M059J (cell line): ENCODE measurements at places on chromosomes 7 and 10. TPM values are rescaled to one million over a fixed set of nuclear protein-coding genes. Genes with fewer than 3 reads are reported as not detected.

The GDF2 gene
- not detected in 2 replicates for total RNA-seq

The TEX36 gene
- total RNA-seq: 0.10 TPM in 1 of 2 replicates, not detected in the other

The NCF1 gene
- total RNA-seq: not detected in 2 replicates

The KMT2E gene
- total RNA-seq: 41.5 and 43.6 TPM in 2 replicates

The FRMD4A gene
- total RNA-seq: 4.0 and 10.8 TPM in 2 replicates

The ACTL6B gene
- total RNA-seq: not detected in 2 replicates

- DNase-seq: no peak
Observed at GRCh38 chr10:129108378-129108777, 358.7 kb upstream of the MGMT start.

DNA sequence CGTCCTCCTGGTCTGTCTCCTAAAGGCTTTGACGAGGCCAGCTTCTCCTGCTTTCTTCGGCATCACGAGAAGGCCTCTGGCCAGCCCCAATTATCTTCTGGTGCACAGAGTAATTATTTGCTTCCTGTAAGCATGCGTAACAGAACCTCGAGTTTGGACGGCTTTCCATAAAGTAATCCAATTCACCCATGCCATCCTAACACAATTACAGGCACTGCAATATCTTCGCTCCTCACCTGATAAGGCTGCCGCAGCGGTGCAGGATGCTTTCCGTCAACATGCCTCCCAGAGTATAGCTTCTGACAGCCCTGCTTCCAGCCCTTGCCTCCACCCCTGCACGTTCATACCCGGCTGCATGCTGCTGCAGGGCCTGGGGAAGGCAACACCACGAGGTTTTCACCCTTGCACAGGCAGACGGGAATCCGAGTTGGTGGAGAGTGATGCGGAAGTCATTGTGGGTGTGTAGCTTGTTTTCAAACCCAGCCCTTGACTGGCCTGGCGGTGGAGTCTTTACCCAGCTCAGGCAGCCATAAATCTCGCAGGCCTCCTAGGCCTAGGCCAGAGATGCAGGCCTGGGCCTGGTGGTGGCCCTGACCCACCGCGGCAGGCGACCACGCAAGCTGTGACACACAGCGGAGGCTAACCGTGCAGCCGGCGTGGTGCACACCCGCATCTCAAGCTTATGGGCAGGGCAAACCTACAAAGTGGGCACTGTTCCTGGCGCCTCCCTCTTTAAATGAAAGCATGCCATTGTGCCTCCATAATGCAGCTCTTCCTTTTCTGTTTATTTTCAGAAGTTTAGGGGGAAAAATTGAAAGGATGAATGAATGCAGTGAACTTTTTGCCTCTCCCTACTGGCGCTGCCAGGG lies 12.7 kb downstream of the EBF3 start:
- no peak for DNase-seq

GRCh38 chr7:40531956-40532355 lies 397.2 kb downstream of the SUGCT start:
- DNase-seq: no peak

- DNase-seq: no peak
Observed at GRCh38 chr7:40937879-40938278, 765.0 kb downstream of the INHBA start.

DNA sequence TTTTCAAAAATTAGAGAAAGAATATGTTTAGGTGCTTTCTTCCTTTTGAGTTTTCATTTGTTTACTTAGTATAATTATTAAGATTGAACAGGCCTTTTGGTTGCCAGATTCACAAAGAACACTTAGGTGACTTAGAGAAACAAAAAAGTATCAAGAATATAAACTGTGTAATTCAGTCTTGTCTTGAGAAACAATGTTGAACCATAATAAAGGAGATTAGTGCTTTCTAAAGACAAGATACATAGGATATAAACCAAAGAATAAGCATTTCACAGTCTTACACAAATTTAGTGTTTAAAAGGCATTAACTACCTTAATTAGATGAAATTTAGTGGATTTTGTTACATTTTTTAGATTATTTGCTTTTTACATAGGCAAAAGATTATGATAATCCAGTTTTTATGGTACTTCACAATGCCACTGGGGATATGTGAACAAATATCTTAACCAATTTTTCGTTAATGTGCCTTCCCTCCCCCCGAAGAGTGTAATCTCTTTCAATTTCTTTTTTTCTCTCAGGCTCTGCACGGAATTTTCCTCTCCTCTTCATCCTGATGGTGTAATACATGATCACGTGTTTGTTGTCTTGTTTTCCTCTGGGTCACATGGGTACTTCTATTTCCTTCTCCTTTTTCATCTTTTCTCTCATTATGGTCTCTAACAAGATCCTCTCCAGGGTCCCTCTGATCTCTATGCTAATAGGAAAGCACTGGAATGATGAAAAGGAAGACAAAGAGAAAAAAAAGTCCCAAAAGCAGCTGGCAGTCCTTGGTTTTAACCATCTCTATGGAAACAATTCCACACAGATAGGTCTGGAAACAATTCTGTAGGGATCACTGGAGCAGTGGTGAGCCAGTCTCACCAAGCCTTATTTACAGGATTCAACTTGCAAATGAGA lies 3.7 kb upstream of the HNRNPH3 start:
- DNase-seq: peak; percentile 86

DNA sequence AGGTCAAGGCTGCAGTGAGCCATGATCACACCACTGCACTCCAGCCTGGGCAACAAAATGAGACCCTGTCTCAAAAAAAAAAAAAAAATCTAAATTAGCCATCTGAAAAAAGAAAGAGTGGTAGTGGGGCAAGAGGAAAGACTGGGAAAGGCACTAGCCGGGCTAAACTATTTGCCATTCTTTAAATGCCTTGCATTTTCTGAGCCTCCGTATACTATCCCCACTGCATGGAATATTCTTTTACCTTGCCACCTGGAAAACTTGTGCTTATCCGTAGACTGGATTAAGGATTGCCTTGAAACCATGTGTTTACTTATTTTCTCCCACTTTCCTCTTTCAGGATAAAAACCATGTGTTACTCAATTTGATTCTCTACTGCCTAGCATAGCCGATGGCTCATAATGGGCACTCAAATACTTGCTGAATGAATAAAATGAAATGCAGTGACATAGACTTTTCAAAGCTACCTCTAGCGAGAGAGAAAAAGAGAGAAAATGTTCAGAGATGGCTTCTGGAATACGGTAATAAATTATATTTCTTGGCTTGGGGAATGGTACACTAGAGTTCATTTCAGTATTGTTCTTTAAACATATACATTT lies 30.6 kb downstream of the HYCC1 start:
- DNase-seq: no peak

DNA sequence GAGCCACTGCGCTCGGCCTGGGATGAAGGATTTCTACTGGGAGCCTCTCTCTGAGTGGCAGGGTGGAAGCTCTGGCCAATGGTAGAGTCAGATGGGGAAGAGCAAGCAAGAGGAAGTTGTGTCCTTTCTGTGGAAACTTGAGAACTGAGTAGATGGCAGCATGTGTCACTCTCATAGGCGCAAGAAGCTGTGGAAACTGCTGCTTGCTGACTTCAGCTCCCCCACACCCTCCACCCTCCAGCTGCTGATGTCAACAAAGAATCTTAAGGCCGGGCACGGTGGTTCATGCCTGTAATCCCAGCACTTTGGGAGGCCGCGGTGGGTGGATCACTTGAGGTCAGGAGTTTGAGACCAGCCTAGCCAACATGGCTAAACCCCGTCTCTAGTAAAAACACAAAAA lies 39.8 kb upstream of the SRGN start:
- DNase-seq: peak; percentile 46

- no peak for DNase-seq
Observed at GRCh38 chr10:33967606-33968120, 633.2 kb upstream of the NRP1 start.

DNA sequence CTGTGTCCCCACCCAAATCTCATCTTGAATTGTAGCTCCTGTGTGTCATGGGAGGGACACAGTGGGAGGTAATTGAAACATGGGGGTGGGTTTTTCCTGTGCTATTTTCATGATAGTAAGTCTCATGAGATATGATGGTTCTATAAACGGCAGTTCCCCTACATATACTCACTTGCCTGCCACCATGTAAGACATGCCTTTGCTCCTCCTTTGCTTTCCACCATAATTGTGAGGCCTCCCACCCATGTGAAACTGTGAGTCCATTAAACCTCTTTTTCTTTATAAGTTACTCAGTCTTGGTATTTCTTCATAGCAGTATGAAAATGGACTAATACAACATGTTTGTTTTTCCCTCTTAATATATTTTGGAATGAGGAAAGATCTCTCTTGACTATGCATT lies 24.5 kb upstream of the TBXAS1 start:
- no peak for DNase-seq

DNA sequence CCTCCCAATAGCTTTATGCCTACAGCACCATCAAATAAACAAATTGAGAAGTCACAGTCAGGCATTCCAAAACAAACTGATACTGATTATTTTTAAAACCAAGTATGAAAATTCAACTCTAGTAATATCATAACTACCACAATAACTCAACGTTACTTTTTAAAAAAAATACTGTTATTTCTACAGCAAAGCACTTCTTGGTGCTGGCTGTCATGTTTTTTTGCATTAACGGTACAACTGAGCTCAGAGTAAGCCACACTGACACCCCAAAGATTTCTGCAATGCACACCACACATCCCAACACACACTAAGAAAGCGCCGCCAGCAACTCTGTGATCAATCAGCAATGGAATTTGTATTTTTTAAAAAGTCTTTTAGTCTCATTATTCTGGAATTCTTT lies 113.6 kb downstream of the RNF32 start:
- no peak for DNase-seq

GRCh38 chr7:107824858-107825257 lies 21.8 kb upstream of the SLC26A3 start:
- no peak for DNase-seq

- DNase-seq: no peak
Observed at GRCh38 chr7:128406314-128407232, 3.2 kb downstream of the IMPDH1 start.

DNA sequence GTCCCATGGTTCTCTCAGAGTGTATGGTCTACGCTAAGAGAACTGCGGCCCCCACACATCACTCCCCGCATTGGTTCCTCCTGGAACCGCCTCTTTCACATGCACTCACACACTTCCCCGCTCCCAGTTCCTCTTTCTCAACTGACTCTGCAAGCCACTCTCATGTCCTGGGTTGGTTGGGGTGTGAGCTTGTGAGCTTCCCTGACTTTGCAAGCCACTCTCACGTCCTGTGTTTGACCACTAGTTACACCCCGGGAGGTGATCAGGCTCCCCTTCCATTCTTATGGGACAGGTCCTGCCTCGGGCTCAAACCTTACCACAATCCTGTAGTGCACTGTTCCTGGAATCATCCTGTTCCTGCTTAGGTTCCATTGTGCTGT lies 105.0 kb downstream of the TRIM24 start:
- no peak for DNase-seq

DNA sequence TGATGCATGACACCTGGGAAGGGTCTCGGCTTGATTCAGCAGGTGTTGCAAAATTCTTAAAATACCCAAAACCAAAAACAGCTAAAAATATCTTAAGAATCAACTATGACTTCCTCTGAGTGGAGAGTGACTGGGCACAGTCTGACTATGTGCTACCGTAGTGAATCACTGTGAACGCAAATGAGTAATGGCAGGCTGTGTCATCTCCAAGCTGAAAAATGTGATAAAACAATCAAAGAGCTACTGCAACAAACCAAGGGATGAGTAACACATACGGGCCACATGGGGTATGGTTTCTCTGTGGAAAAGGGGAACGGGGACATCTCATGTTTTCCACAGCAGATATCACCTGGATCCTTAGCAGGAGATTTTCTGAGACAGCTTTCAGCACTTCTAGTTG lies 127.5 kb downstream of the ABCA13 start:
- peak; percentile 85 for DNase-seq

DNA sequence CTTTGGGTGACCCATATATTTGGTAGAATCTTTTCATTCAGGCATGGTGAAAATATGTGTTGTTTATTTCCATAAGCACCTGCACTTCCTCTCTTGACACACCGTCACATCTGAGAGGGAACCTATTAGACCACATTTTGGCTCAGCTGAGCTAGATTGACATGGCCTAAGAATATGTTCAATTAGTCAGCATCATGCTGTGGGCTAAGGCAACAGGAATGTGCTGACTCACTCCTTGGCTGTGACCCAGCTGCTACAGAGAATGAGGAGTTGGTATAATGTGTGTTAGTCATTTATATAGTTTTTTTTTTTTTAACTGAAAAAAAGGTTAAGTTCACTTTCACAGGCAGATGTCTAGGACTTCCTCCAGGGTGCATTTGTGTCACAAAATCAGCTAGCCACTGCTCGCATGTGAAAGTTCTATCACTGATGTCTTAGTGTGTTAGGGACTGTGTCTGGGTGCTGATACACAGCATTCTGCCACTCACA lies 180.6 kb downstream of the SEMA3E start:
- DNase-seq: peak; percentile 99

DNA sequence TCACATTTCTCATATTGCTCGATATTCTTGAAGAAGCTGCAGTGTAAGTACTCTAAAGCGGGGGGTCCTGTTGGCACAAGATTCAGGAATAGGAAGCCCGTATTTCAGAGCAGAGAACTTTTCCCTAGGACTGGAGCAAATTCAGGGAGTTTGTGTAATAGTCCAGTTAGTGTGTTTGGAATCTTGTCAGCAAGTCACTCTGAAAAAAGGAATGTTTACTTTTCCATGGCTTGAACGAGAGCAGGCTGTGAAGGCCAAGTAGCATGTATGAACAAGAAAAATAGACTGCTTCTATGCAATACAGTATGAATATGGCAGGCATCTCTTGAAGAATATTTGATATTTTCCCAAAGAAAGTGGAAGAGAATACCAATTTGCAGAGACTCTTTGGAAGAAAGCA lies 39.8 kb downstream of the CDC123 start:
- no peak for DNase-seq
